Lung (tissue), 17 donors: ENCODE measurements at places on chromosomes 11 and 22. TPM values are rescaled to one million over a fixed set of nuclear protein-coding genes. Genes with fewer than 3 reads are reported as not detected.
A peak's percentile ranks its signal among the peaks of the same experiment; 100 is the strongest.

DNA sequence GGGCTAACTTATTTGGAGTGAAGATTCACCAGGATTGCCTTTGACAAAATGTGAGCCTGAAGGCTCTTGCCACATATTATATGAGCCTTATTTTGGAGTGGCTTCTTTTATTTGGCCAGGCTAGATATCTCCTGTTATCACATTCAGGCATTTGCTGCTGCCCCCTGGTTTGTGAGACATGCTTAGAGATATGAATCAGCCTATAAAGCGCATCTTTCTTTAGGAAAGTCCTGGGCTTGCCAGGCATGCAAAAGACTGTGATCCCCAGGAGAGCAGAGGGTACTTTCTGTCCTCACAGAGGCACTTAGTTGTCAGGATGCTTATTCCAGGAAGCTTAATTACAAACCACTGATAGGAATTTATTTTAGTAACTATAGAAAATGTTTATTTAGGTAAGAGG is 333.3 kb downstream of the FAT3 start:
- no peak overlapping the region for H3K4me3 ChIP-seq
- H3K4me1 ChIP-seq = no peaks in the 10 kb centered on the region

DNA sequence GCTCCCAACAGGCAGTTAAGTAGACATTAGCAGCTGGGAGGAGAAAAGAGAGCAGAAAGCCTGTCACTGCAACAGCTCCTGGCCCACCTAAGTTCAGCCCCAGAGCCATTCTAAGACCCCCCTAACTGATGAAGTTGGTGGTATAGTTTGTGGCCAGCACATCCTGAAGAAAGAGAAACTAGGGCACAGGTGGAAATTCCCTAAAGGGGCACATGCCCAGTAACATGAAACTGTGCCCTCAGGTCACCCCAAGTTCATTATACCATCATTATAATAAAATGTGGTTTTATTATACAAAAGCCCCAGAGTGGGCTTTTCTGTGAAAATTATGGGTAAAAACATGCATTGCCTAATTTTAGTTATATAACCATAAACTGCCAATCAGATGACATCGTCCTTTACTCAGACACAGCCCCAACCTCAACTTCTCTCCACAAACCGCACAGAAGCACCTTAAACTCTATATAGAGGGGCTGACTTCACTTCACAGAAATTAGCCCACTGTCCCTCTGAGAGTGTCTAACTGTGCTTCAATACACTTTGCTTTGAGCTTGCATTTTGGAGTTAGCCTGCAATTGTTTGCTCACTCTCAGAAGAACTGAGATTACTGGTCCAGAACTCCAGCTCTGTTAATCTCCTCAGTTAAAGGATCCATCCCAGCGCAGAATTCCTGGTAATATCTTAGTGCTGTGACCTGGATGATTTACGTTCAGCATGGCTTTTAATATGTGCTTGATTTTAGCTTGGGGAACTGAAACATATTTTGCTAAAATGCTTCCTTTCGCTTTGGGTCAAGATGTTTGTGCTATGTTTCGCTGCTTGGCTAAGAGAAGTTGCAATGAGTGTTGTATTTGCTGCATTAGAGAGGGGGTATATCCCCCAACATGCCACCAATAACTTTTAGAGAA is 1.8 kb upstream of the APOL3 start:
- H3K27ac ChIP-seq = no peak overlapping the region
- H3K36me3 ChIP-seq = no peaks in the 10 kb centered on the region
- no peaks in the 10 kb centered on the region for H3K27me3 ChIP-seq
- H3K4me3 ChIP-seq = no peak overlapping the region
- H3K4me1 ChIP-seq = peaks cover 7% of the 10 kb centered on the region
- no peak for DNase-seq

DNA sequence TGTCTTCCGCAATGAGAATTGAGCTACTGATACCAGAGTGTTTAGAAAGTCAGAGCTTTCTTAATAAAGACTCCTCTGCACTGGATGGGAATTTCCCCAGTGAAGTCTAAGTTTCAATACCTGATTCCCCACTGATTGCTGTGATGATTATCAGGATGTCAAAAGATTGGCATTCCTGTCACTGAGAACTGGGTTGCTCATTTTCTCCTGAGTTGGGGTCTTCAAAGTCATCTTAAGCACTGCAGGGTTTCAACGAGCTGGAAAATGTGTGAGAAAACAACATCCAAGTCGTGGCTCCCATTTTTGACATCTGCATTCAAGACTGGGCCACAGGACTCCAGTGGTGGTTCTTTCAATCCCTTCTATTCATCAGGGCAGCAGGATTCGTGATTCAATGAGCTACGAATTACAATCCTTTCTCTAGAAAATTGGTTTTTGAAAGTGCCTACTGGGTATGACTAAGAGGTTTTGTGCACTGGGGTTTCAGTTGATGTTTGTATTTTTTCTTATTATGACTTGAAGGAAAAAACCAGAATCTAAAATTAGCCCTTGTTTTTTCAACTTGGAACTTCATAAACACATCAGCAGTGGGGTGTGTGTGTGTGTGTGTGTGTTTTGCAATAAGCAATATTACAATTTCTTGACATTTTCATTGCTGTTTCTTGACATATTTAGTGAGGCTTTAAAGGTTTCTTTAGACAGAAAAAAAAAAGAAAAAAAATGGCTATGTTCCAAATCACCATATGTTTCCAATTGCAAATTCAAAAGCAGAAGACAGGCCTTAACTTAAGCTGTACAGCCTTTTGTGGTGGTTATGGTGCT is 233.0 kb downstream of the FAM76B start:
- no peak overlapping the region for H3K4me3 ChIP-seq
- H3K4me1 ChIP-seq = peaks cover 30% of the 10 kb centered on the region
- peak; percentile 60 for DNase-seq
- H3K27me3 ChIP-seq = no peaks in the 10 kb centered on the region
- no peaks in the 10 kb centered on the region for H3K36me3 ChIP-seq

DNA sequence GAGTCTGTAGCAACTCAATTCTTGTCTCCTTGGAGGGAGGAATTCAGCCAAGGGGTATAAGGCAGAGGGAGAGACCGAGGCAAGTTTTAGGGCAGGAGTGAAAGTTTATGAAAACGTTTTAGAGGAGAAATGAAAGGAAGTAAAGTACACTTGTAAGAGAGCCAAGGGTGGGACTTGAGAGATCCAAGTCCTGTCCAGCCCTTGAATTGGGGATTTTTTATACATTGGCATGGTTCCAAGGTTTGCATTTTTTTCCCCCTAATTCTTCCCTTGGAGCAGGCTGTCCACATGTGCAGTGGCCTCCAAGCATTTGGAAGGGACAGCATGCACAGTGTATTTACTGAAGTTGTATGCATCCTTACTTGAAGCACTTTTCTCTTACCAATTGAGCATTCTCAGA is 192.1 kb downstream of the LUZP2 start:
- DNase-seq = peak; percentile 11
- H3K4me1 ChIP-seq = no peaks in the 10 kb centered on the region
- H3K4me3 ChIP-seq = no peak overlapping the region
- no peaks in the 10 kb centered on the region for H3K36me3 ChIP-seq

- H3K36me3 ChIP-seq = no peaks in the 10 kb centered on the region
- H3K27me3 ChIP-seq = peaks cover 44% of the 10 kb centered on the region
- H3K4me1 ChIP-seq = no peaks in the 10 kb centered on the region
- no peak overlapping the region for H3K27ac ChIP-seq
These were observed 482.9 kb downstream of the OPCML start for GRCh38 chr11:133049244-133050019.

DNA sequence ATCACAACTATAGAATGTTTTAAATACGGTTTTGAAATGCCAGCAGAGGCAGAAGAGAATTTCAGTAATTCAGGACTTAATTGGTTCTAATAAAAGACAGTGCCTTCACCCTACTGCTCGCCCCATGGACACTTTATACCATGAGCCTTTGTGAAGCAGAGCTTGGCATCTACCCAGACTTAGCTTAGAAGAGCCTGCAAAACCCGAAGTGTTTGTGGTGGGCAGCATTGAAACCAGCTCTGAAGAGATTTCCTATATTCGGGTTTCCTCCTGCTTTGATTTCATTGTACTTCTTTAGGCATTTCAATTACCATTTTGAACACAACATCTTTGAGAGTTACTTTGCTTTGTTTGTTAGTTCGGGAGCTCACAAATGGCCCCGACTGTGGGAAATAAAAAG is 185.1 kb upstream of the MTNR1B start:
- no peak overlapping the region for H3K27ac ChIP-seq
- no peak overlapping the region for H3K4me3 ChIP-seq
- DNase-seq = peak; percentile 29
- no peaks in the 10 kb centered on the region for H3K27me3 ChIP-seq
- peaks cover 15% of the 10 kb centered on the region for H3K36me3 ChIP-seq

DNA sequence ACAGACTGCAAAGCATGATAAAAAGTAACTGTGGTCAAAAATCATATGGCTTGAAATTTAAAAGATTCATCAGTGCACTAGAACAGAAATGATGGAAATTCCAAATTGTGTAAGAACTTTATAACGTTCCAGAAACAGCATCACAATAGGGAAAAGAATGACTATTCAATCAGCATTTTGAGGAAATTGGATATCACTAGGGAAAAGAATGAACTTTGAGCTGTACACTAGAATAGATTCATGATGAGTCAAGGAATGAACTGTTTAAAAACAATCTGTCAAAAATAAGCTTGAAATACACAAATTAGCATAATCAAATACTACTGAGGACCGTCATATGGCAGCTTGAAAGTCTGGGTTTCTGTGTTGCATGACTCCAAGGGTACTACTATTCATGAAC is 20.5 kb upstream of the HEPHL1 start:
- no peaks in the 10 kb centered on the region for H3K4me1 ChIP-seq
- H3K27ac ChIP-seq = no peak overlapping the region
- H3K27me3 ChIP-seq = no peaks in the 10 kb centered on the region
- H3K36me3 ChIP-seq = no peaks in the 10 kb centered on the region

DNA sequence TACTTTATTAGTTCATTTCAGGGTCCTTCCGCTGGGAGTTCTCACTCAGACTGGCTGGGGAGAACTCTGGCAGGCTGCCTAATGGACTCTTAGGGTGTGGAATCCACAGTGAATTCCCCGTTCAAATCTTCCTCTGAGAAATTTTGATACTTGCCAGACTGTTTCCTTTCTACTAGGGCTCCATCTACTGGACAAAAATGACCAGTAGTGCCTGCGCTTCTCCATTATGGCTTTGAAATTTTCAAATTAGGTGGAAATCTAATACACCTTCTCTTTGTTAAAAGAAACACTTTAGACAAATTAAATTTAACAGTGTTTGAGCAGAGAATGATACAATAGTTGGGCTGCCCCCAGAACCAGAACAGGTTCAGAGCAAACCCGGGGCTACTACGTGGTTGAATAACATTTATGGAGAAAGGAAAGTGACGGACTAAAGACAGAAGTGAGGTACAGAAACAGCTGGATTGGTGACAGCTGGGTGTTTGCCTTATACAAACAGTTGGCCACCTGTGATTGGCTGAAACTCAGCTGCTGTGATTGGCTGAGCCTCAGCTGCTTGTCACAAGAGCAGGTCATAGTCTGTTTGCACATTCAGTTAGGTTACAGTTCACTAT is 52.9 kb upstream of the FDX1 start:
- DNase-seq = peak; percentile 93
- no peak overlapping the region for H3K27ac ChIP-seq
- no peaks in the 10 kb centered on the region for H3K27me3 ChIP-seq
- H3K36me3 ChIP-seq = no peaks in the 10 kb centered on the region
- H3K4me1 ChIP-seq = peaks cover 12% of the 10 kb centered on the region
- H3K4me3 ChIP-seq = no peak overlapping the region

DNA sequence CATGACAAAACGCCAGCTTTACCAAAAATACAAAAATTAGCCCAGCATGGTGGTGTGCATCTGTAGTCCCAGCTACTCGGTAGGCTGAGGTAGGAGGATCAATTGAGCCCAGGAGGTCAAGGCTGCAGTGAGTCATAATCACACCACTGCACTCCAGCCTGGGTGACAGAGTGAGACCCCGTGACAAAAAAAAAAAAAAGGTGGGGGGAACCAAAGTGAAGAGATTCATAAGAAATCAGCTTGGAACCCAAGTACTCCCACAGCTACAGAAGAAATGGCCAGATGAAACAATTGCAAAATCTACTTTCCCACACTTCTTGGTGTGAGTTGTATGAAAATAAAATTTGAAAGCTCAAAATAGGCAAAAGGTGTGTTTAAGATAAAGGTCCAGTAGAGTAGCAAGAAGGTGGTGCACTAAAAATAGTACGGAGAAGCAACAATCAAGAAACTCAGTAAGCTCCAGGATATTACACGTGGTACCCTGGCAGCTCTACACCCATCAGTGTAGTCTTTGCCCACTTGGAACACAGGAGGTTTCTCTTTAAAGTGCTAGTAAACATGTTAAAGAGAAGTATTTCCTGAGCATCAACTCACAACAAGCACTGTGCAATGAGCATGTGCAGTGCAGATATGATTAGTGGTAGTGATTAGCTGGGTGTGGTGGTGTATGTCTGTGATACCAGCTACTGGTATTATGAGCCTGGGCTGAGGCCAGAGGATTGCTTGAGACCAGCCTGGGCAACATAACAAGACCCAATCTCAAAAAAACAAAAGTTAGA is 5.3 kb downstream of the HARBI1 start:
- no peak for DNase-seq
- peaks cover 7% of the 10 kb centered on the region for H3K4me1 ChIP-seq
- H3K36me3 ChIP-seq = no peaks in the 10 kb centered on the region
- no peak overlapping the region for H3K27ac ChIP-seq
- H3K4me3 ChIP-seq = no peak overlapping the region

GRCh38 chr22:32208681-32209080 is 3.8 kb upstream of the RFPL2 start:
- no peak for DNase-seq
- no peaks in the 10 kb centered on the region for H3K36me3 ChIP-seq
- H3K27me3 ChIP-seq = peaks cover 6% of the 10 kb centered on the region
- peaks cover 7% of the 10 kb centered on the region for H3K4me1 ChIP-seq
- no peak overlapping the region for H3K27ac ChIP-seq
- H3K4me3 ChIP-seq = no peak overlapping the region

DNA sequence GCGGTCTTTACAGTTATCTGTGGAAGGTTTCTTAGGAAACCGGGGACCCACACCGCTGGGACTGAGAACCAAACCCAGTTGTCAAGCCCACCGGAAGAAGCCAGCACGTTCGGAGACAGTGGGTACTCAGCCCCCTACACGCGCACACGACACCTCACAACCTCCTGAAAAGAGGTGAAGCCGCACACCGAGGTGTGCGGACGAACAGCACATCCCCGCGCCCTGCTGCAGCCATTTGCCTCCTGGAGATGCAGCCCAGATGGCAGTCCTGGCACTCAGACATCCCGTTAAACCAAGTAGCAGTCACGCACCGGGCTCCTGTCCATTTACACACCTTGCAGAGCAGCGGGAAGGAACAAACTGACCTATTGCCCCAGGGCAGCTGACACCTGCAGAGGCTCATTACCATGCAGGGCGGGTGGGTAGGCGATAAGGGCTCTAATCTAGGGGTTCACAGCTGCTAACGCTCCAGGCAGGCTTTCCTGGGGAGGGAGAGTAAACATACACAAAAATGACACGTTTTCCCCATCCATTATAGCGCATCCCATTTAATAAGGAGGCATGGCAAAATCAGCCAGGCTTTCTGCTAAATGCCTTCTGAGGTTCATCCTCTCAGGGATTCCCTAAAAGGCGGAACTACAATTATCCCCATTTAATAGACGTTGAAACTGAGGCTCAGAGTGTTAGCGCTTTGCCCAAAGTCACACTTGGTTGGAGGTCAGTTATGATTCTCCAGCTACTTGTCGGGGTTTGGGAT is 864 bp upstream of the EHBP1L1 start:
- H3K27me3 ChIP-seq = no peaks in the 10 kb centered on the region
- peak overlapping the region; percentile 92 for H3K27ac ChIP-seq
- no peak for DNase-seq
- H3K4me1 ChIP-seq = peaks cover 28% of the 10 kb centered on the region
- H3K36me3 ChIP-seq = peaks cover 13% of the 10 kb centered on the region

Gene NAV2
- 31.5 TPM for total RNA-seq

Gene PARVG
- total RNA-seq = 20.4 TPM

Gene KCNJ4
- not detected for total RNA-seq

Gene LUZP2
- total RNA-seq = 8.8 TPM

Gene POLR2F
- total RNA-seq = 62.3 TPM

Gene TOLLIP
- total RNA-seq = 79.4 TPM

Gene EML3
- total RNA-seq = 29.1 TPM

Gene SCUBE1
- 7.9 TPM for total RNA-seq

Gene BTG4
- 0.74 TPM for total RNA-seq

Gene PIK3C2A
- total RNA-seq = 60.2 TPM
